ENCODE measurements at places on chromosomes 16 and 17.
A peak's percentile ranks its signal among the peaks of the same experiment; 100 is the strongest.

- DNase-seq = peak; percentile 57
Observed at GRCh38 chr17:63446753-63447470, 806 bp upstream of the CYB561 start.

GRCh38 chr17:20996724-20997615 lies 45.8 kb downstream of the USP22 start:
- DNase-seq = no peak

GRCh38 chr16:57516176-57516725 lies 20.1 kb downstream of the CCDC102A start:
- DNase-seq = no peak

DNA sequence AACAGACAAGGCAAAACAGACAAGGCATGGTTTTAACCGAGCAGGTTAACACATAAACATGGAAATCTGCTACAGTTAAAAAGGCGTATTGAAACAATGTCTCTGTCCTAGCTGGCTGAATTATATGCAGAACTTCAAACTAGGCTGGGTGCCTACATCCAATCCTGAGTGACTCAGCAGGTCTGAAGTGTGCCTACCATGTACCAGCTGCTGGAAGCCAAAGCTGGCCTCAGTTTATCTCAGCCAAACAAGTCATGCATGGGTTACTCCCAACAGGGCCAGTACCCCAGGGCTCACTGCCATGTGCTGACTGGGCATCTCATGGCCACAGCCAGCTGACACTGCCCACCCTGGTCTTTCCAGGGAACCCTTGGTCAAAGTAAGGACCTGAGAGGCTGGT lies 4.0 kb downstream of the C1QBP start:
- DNase-seq = no peak

DNA sequence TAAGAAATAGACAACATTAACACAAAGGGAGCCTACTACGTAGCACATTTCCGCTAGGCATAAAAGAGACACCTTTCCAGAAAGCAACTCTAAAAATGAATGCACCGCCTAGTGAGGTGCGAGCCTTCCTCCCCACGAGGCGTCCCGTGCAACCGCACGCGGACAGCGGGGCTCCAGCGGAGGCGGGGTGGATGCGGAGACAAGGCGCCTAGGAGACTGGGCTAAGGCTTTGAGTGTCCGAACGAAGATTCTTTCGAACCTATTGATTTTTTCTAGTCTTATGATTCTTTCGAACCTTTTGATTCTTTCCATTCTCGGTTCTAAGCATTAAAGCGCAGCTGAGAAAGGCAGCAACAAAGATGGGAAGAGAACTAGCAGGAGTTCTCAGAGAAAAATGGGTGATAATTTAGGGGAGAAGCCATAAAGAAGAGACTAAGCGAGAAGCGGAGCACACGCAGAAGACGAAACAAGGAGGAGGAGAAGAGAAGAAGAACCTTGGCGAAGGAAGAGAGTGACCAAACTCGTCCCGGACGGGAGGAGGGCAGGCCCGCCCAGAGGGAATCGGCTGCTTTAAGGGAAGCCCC lies 394 bp upstream of the CPD start:
- DNase-seq = peak; percentile 70
